ENCODE measurements at places on chromosomes 6 and 20. TPM values are rescaled to one million over a fixed set of nuclear protein-coding genes. Genes with fewer than 3 reads are reported as not detected.
A peak's percentile ranks its signal among the peaks of the same experiment; 100 is the strongest.

The C20orf202 gene
- not detected for total RNA-seq

- DNase-seq: no peak
These were observed 63.2 kb downstream of the PDSS2 start for GRCh38 chr6:107396211-107396610.

GRCh38 chr20:58471193-58472164 is 43.7 kb downstream of the APCDD1L start:
- DNase-seq: no peak

DNA sequence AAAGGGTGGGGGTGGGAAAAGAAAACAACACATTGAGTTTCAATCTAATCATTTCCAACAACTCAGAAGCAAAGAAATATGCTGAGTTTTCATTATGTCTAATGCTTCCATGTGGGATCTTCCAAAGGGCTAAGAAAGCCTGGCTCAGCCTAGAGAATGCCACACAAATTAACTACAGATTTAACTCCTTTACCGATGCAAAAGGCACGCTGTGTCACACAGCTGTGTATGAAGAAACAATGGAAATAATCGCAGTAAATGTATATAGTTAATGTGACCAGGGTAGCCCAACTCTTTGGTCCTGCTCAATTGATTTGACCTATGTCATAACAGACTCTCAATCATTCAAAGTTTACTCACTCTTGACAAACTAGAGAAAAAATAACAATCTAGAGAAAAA is 17.8 kb downstream of the B4GALT5 start:
- no peak for DNase-seq

- DNase-seq: peak; percentile 73
These were observed at the start of gene LTB for GRCh38 chr6:31582230-31582643. TSS of gene LTB (minus strand) at chr6:31582424. CDS start at chr6:31582417, 7 bp downstream.

DNA sequence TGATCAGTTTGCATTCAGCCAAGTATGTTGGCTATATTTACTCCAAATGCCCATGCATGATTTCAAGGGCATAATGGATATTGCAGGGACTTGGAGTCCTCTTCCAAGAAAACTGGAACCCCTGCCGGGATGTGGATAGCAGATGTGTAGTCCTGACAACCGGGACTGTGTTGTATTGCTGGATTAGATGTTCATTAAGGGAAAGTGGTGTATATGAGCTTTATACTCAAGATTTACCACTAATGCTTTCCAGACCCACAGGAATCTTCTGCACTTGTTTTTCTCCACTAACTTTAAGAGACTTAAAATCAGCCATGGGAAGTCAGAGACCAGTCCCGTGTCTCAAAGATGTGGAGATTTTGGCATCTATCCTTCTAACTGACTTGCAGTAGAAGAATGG is 770.9 kb downstream of the HDGFL1 start:
- DNase-seq: no peak

The PNLDC1 gene
- total RNA-seq: 0.79 TPM

GRCh38 chr6:116253188-116253504 is 729 bp downstream of the TSPYL4 start:
- no peak for DNase-seq

The KCNK16 gene
- total RNA-seq: not detected

The NKAIN4 gene
- not detected for total RNA-seq

The MAP7 gene
- 0.31 TPM for total RNA-seq

The SNX9 gene
- 9.2 TPM for total RNA-seq

The OLIG3 gene
- total RNA-seq: 0.34 TPM

- no peak for DNase-seq
These were observed 225.8 kb upstream of the SOX4 start for GRCh38 chr6:21367649-21368154.

GRCh38 chr6:127518710-127519468 is at the start of gene MTCL3:
TSS of gene MTCL3 (minus strand) at chr6:127519335.
- DNase-seq: peak; percentile 40

GRCh38 chr6:112470950-112471349 is 123.8 kb downstream of the RFPL4B start:
- DNase-seq: no peak

- no peak for DNase-seq
These were observed 23.2 kb upstream of the DAAM2 start for GRCh38 chr6:39769012-39769411.

DNA sequence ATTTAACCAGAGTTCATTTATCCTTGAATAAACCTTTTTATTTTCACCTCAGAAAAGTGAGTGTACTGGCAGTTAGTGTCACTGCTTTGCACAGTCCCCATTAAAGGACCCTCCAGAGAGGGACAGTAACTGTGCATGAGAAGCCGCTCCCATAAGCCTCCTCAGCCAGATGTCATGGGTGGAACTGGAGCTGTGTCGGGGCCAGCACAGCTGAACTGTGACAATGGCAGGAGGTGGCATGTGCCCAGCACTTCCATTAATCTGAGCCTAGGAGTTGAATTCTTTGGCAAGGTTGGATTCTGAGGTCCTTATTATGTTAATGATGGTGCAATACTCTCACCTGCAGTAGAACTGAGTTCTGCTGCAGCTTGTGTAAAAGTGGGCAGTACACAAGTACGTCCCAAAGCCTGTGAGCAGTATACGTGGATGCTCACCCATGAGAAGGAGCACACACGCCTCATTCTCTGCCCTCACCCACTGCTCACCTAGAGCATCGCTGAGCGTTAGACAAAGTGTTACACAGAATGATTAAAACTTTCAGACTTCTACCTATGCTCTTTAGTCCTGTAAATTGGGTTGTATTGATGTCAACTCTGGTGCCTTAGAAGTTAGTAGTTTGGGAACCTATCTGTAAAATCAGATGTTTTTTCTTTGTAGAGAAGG is 11.9 kb upstream of the CSE1L start:
- DNase-seq: no peak

The CAP2 gene
- total RNA-seq: not detected

The PROKR2 gene
- not detected for total RNA-seq

- DNase-seq: no peak
These were observed 50.9 kb upstream of the DUSP22 start for GRCh38 chr6:241336-241865.

GRCh38 chr6:403659-404655 is 12.4 kb downstream of the IRF4 start:
- DNase-seq: peak; percentile 51

The FYN gene
- 154 TPM for total RNA-seq

The TMC2 gene
- not detected for total RNA-seq

The TMEM244 gene
- not detected for total RNA-seq
